EH (cell line): ENCODE measurements at places on chromosomes 1 and 21.

DNA sequence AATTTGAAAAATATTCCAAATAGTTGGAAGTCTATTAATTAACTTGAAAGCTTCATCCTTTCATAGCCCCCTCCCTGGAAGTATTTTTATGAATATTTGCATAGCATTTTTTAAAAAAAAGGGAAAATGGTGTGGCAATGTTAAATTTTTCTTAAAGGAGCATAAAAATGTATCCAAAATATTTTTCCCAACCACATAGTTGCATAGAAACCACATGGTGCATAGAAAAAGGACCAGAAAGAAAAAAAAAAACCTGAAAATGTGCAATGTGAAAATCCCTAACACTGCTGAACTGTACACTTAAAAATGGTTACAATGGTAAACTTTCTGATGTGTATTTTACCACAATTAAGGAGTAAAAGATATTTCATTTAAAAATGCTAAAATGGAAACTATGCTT is 8.0 kb downstream of the C1orf167 start:
- DNase-seq = no peak

DNA sequence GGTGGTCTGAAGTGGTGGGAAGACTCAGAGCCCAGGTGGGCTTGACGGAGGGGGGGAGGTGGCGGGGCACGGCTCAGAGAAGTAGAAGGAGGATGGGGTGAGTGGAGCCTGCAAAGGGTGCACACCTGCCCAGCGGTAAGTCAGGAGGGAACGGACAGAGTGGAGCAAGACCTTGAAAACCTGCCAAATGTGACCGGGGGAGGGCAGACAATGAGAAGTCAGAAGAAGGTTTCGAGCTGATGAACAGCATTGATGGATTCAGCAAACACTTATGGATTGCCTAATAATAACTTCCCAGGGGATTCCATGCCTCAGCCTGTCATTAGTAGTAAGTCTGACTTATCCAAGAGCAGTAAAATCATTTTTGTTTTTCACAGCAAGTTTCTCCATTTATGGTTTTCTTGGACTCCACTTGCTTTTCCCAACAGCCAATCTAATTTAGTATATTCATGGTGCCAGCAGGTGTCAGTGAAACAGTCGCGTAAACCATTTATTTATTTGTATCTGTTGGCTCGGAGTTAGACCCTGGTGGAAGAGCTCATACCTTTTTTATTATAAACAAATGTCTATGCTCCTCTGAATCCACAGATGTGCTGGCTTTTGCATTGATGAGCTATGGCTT is 279.1 kb downstream of the PCP4 start:
- DNase-seq = peak; percentile 2

DNA sequence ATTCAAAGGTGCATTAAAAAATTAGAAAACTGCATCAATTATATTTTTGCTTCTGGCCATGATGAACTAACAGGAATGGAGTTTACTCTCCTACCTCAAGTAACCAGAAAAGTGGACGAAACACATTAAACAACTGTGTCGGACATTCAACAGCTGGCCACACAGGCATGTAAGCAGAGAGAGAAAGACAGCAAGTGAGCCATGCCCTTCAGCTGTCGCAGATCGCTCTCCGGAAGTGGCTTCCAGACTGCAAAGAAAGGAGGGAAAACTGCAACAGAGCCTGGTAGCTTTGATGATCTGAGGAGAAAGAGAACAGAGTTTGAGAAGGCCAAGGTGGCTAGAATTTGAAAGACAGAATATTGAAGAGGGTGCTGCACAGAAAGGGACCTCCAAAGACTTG is 557.2 kb downstream of the MATN1 start:
- no peak for DNase-seq

DNA sequence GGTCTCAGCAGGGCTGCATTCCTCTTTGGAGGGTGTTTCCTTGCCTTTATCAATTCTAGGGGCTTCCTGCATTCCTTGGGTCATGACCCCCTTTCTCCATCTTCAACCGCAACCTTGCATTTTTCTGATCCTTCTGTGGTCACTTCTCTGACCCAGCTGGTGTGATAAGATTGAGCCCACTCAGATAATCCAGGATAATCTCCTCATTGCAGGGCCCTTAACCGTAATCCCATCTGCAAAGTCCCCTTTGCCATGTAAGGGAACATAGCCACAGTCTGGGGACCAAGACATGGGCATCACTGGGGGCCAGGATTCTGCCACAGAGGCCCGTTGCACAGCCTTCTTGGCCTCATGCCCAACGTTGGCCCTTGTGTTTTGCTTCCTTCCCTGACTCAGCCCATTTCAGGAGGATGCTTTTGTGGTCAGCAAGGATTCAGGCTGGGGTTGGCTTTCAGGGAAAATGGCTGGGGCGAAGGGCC is 35.0 kb upstream of the IL19 start:
- peak; percentile 58 for DNase-seq

GRCh38 chr1:55585402-55585792 is 370.2 kb upstream of the USP24 start:
- DNase-seq = no peak
